Osteocyte (in vitro differentiated cells): ENCODE measurements at places on chromosomes 7 and 10.

DNA sequence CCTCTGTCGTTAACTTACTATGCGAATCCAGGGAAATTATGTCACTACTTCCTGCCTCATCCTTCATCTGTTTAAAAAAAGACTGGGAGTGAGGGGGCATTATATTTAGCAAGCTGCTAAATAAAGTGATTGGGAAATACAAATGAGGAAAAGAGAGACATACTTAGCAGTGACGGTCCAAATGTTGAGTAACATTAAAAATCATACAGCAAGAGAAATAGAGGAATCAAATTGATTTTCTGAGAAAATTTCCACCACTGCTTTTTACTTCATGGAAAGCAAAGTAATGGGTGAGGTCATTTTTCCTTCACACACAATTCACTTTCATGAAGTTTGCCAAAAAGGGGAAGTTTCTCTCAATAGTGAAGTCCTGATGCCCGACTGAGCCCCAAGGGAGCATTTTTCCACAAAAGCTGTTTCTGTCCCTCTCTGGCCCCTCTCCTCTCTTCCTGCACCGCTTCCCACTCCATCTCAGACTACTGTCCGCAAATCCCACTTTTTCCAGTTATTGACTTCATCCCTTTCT, 61.9 kb upstream of the ADO start:
- DNase-seq, result no peak

- no peak for DNase-seq
Observed at GRCh38 chr7:138663725-138664710, 37.1 kb downstream of the SVOPL start.

- no peak for DNase-seq
Observed at GRCh38 chr7:159017741-159018140, 126.9 kb downstream of the VIPR2 start.

DNA sequence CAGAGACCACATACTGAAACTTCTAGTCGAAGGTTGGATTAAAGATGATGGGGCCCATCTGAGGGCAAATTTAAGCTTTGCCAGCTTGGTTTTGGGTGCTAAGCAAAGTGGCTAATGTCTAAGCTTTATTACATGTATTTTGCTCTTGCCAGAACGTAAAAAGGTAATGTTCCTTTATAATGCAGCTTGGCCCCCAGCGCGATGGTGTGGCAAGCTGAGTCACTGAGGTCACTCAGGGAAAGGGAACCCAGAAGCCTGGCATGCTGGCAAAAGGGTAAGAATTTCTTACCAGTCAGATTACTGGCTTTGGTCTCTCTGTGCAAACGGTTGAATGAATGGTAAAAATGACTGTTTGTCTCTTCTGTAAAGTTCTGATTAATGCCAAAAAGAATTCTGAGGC, 158.3 kb upstream of the KCND2 start:
- no peak for DNase-seq

DNA sequence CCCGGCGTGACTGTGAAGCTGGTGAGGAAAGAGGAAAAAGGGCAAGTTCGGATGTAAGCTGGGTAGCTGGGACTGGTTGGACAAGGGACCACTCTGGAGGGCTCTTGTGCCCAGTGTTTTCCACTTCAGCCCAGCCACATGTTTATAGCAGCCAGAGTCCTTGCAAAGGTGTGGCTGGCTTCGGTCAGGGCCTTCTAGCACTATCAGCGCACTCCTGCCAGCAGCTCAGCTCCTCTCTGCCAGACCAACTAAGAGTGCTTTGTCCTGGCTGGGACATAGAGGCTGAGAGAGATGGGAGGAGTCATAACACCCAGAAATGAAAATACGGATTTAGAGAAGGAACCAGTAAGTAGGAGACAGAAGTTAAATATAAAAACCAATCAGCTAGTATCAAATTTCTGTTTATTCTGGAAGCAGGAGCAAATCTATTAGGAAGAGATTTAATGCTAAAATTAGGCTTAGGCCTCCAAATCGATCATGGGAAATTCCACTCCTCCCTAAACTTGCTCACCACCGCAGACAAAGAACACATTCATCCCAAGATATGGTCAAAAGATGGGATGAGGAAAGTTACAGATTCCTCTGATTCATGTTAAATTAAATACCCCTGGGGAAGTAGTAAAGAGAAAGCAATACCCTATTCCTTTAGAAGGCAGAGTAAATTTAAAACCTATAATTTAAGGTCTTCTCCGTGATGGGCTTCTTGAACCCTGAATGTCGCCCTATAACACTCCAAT, 135.0 kb downstream of the RALA start:
- DNase-seq, result no peak

DNA sequence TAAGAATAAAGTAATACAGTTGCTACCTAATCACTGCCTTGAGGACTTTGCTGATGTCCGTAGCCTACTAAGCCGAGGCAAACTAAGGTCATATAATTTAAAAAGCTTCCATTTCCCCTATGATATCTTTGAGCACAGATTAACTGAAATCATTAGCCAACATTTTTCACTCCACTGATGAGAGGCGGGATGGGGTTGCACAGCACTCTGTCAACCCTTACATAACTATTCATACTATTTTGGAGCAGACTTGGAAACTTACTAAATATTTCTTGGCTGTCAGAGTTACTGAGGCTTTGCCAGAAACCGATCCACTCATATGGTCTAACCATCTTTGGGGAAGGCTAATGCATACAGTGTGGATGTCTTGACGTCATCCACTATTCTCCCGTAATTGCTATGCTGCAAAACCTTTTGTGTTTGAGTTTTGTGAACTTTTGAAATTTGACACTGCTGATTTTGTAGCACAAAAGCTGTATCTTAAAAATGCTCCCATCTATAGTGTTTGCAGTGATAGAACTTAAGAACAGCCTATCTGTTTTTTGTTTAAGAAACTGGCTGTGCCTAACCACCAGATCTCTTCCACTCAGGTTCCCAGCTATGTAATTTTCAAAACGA, 248.7 kb downstream of the TSPAN12 start:
- DNase-seq, result no peak

- DNase-seq, result no peak
Observed at GRCh38 chr10:91287276-91287675, 66.8 kb downstream of the PCGF5 start.

DNA sequence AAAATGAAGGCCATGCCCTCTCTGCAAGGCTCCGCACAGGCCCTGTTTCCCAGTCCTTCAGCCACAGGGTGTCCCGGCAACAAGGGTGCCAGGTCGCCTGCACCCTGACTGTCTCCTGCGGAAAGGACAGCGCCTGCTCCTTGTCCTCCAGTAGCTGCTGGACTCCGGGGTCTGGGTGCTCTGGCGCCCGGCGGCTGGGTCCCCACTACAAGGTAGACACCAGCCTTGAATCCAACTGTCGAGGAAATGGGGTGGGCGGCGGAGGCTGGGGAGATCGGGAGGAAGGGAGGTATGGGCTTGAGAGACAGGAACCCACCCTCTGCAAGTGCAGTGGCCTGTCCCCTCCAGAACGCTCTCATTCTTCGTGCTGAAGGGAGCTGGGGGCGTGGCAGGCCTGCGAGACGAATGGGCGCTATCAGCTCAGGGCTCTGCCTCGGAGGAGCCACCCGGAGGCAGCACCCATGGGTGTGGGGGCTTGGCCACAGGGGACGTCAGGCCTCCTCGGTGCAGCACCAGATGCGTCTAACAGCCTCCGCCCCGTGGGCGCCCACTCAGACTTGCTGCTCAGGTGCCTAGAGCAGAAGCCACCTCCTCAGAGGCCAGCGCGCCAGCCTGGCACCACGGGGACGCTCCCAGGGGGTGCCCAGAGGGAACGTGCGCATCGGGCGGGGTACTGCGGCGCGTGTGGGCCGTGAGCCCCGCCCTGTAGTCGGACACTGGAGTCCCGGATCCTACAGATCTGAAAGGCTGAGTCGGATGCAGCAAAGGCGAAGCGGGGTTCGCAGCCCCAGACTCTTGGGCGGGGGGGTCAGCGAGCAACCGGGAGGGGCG, 15.6 kb downstream of the ADAM8 start:
- no peak for DNase-seq

GRCh38 chr7:82131215-82131614, 312.4 kb downstream of the CACNA2D1 start:
- DNase-seq, result no peak

- DNase-seq, result no peak
Observed at GRCh38 chr7:103988468-103989199, 824 bp downstream of the RELN start.

DNA sequence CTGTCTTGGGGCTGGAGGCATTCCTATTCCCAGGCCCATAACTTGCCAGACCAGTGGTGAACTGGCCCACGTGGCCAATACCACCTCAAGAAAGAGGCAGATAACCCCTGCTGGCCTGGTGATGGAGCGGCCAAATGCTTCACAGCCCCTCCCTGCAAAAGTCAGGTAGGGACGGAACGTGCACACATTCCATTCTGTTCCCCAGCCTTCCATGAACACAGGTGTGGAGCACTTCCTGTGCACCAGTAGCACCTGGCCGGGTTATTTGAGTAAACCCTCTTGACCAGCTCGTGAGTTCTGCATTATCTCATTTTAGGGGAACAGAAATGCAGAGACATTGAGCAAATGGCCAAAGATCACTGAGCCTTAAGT, 134.4 kb downstream of the SH3PXD2A start:
- DNase-seq, result no peak

GRCh38 chr7:44275146-44275545, 50.2 kb downstream of the CAMK2B start:
- DNase-seq, result no peak

DNA sequence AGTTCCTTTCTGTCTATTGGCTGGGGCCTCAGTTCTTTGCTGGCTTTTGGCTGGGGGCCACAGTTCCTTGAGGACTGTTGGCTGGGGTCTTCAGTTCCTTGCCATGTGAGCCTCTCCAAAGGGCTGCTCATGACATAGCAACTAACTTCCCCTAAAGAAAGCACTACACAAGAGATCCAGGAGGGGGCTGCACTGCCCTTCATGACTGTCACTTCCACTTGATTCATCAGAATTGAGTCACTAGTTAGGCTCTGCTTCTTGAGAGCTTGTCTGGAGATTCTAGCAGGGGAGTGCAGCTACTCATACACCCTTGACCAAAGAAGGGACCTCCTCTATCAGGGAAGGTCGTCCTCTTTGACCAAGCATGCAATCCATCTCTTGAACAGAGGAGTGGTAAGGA, 38.0 kb upstream of the MKX start:
- no peak for DNase-seq

GRCh38 chr10:76012716-76013327, 581.4 kb downstream of the LRMDA start:
- no peak for DNase-seq

GRCh38 chr7:28330384-28331070, 81.8 kb upstream of the CREB5 start:
- no peak for DNase-seq

GRCh38 chr7:143289421-143289820, 1.3 kb downstream of the CASP2 start:
- DNase-seq, result no peak

DNA sequence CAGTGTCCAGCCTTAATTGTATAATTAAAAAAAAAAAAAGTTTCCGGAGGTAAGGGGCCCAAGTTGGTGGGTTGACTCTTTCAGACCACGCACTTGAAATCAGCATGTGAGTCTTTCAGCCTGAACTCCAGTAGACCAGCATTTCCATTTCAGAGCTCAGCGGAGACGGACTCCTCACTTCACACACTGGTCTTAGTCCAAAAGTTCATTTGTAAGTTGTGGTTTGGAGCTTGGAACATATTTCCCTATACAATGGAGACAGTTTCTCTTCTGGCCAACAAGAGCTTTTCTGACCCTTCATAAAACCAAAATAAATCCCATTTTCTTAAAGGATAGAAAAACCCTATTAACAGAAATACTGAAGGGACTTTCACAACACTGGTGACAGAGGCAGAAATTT, 41.0 kb downstream of the ATXN7L1 start:
- DNase-seq, result no peak

DNA sequence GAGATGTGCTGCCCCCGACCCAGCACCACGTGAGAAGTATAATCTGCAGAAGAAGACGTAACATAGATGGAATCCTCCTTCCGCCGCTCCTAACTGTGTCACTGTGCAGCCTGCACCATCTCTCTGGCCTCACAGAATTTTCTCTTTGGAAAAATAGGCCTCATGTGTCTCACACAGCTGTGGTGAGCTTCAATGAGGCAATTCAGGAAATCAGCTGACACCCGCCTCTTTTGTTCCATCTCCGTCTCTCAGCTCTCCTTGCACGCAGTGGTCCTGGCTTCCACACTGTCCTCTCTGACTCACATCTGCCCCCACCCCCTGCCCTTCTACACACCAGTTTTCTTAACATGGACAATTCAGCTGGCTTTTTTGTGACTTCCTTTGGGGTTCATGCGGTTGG, 7.2 kb downstream of the C10orf90 start:
- no peak for DNase-seq

GRCh38 chr10:131816941-131817700, 83.7 kb upstream of the PPP2R2D start:
- peak; percentile 73 for DNase-seq

GRCh38 chr7:66182920-66183319, 22.2 kb upstream of the TPST1 start:
- DNase-seq, result no peak

- DNase-seq, result no peak
Observed at GRCh38 chr7:121744877-121745276, 128.1 kb upstream of the PTPRZ1 start.

DNA sequence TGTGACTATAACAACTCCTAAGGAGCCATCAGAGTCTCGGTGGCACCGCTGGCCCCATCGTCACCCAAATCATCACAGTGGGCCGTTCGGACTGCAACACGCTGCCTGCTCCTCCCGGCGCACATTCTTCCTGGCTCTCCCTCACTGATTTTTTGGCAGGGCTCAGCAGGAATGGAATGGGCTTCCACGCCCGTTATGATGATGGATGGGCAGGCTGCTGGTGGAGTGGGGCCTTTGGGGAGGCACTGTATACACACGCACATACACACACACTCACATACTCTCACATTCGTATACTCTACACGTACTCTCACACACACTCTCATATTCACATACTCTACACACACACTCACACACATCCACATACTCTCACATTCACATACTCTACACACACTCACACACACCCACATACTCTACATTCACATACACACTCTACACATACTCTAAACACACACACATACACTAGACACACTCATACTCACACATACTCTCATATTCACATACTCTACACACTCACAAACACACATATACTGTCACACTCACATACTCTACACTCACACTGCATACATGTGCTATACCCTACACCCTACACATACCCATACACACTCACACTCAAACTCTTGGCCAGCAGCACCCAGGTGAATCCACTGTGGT, 99.8 kb downstream of the KCNMA1 start:
- no peak for DNase-seq

- DNase-seq, result no peak
Observed at GRCh38 chr10:129193148-129193547, 273.9 kb upstream of the MGMT start.

DNA sequence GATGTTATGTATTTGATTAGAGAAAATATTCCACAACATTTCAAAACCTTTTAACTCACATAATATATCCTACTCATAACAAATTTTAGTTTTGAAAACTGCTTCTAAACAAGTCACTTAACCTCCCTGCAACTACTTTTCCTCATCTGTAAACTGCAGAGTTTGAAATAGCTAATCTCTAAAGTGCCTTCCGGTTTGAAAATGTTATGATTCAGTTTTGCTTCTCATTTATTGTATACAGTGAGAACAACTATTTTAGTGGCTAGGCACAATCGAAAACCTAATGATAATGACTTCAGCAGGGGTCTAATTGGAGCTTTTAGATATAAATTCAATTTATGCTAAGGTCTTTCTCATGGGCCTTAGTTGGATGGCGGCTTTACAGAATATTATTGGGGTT, 30.7 kb upstream of the TEX47 start:
- no peak for DNase-seq
